ENCODE measurements at places on chromosomes 7 and 10. TPM values are rescaled to one million over a fixed set of nuclear protein-coding genes. Genes with fewer than 3 reads are reported as not detected.
A peak's percentile ranks its signal among the peaks of the same experiment; 100 is the strongest.

GJD4 gene
- total RNA-seq, result not detected

MRLN gene
- total RNA-seq, result not detected

CHRM2 gene
- 5.3 TPM for total RNA-seq

ARMC10 gene
- total RNA-seq, result 42.0 TPM

FAM25C gene
- not detected for total RNA-seq

FRMPD2 gene
- 3.3 TPM for total RNA-seq

- no peak for DNase-seq
Observed at GRCh38 chr7:74400420-74401136, 53.1 kb upstream of the GTF2IRD1 start.

DNA sequence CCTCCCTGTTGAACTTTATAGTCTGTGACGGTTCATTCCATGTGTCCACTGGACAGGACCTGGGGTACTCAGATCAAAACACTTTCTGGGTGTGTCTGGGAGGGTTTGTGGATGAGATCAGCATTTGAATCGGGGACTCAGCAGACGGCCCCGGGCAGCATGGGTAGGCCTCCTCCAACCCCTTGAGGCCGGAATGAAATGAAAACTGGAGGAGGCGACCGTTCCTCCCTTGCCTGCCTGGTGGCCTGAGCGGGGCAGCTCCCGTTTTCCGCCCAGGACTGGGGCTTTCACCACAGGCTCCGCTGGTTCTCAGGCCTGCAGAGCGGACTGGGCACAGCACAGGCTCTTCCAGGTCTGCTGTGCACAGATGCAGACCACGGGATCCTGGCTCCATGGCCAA lies 247.7 kb downstream of the MAD1L1 start:
- no peak for DNase-seq

DNA sequence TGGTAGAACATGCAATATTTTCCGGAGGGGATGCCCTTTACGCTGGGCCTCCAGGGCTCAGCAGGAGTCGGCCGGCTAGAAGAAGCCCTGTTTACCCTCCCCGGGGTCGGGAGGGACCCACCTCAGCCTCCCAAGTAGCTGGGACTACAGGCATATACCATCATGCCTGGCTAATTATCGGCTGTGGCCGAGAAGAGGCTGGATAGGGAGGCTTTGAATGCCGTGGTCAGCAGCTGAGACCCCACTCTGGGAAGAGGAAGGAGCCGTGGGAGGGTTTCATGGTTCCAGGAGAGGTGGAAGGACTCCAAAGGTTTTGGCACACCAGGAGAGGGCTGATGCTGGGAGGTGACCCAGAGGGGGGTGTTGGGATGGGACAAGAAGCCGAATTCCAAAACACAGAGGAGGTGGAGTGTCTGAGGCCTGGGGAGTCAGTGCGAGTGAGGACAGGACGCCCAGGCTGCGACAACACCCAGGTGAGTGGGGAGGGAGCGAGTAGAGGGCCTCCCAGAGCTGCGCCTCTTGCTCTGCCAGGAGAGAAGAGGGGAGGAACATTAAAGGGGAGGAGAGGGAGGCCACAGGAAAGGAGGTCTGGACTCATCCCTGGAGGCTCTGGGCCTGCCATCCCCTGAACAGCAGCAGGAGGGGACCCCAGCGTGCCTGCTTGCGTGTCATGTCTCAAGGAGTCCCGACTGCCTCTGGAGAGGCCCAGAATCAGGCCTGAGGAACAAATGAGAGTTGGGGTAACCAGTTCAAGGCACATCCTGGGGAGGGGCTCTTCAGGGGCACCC lies 19.6 kb downstream of the GRID2IP start:
- no peak for DNase-seq

GRCh38 chr10:31864834-31865518 lies 63.7 kb downstream of the ARHGAP12 start:
- DNase-seq, result peak; percentile 16

- DNase-seq, result no peak
Observed at GRCh38 chr10:109475711-109476421, 447.4 kb downstream of the XPNPEP1 start.

GRCh38 chr10:11515596-11516430 lies 95.6 kb downstream of the USP6NL start:
- peak; percentile 7 for DNase-seq

DNA sequence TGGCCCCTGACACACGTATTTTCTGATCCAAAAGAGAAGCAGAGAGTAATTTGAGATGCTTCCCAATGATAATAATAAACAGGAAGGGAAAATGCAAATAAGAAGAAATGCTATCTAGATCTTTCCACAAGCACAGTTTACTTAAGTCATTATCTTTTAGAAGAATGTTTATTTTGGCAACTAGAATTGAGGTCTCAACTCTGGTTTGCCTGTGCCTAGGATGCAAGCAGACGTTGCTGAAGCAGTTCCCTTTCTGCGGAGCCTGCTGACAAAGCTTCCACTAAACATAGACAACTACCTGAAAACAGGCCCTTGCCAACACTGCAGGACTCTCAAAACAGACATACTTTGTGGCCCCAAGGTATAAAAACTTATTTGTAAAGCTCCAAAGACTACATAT lies 315.8 kb upstream of the POM121L12 start:
- DNase-seq, result no peak

GRCh38 chr7:31782411-31782991 lies 95.5 kb downstream of the PPP1R17 start:
- DNase-seq, result peak; percentile 21

GRCh38 chr10:624605-625332 lies 64.7 kb downstream of the DIP2C start:
- DNase-seq, result peak; percentile 65

GRCh38 chr7:137977173-137977572 lies 24.7 kb downstream of the CREB3L2 start:
- DNase-seq, result no peak

DNA sequence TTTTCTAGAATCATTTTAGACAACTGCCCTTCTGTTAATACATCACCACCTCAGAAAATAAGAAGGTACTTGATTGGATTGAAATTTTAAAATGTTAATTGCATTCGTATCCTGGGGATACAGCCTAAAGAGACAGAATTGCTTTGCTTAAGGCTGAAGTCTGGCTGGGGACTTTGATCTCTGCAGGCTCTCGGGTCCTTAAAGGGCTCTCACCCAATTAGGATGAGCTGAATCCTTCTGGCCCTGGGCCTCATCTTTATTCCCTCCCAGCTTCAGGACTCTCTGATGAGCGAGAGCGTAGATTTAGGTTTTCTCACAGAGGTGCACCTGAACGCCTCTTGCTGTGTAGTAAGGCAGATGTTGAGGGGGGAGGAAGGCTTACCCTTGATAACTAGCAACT lies 475.3 kb upstream of the C7orf33 start:
- DNase-seq, result no peak

GRCh38 chr7:23965296-23965695 lies 255.3 kb downstream of the STK31 start:
- DNase-seq, result no peak

DNA sequence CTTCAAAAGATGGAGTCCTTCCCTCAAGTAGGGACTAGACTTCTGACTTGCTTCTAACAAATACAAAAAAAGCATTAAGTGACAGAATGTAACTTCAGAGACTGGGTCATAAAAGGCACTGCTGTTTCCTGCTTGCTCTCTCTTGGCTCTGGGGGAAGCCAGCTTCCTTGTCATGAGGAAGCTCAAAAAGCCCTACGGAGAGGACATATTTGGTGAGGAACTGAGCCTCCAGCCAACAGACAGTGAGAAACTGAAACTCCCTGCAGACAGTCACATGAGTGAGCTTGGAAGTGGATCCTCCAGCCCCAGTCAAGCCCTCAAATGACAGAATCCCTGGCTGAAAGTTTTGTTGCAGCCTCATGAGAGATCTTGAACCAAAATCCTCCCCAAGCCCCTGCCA lies 26.3 kb upstream of the SLC35G1 start:
- DNase-seq, result no peak
